ENCODE measurements at places on chromosomes 16 and 17.

GRCh38 chr16:9663588-9663987 is 518.6 kb downstream of the GRIN2A start:
- DNase-seq: no peak

DNA sequence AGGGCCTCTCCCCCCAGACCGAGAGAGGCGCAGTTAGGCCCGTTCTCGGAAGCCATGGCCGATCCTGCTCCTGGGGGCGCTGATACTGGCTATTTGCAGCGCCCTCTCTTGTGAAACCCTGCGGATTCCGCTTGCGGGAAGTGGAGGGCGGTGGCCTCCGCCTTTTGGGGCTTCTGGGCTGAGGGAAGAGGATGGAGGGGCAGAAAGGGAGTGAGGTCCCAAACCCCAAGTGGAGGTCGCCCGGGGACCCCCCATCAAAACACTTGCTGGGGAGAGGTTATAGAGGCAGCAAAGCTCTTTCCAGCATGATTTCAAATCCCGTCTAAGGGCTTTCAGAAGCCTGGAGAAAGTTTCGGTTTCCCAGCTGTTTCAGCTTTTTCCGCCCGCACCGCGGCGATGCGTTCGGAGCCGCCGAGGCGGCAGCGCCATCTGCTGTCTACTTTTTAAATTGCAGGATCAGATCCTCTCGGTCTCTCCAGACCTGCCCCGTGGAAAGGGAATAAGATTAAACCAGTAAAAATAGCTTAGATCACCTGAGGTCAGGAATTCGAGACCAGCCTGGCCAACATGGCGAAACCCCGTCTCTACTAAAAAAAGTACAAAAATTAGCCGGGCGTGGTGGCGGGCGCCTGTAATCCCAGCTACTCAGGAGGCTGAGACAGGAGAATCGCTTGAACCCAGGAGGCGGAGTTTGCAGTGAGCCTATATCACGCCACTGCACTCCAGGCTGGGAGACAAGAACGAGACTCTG is 15.8 kb downstream of the SNX20 start:
- peak; percentile 79 for DNase-seq

DNA sequence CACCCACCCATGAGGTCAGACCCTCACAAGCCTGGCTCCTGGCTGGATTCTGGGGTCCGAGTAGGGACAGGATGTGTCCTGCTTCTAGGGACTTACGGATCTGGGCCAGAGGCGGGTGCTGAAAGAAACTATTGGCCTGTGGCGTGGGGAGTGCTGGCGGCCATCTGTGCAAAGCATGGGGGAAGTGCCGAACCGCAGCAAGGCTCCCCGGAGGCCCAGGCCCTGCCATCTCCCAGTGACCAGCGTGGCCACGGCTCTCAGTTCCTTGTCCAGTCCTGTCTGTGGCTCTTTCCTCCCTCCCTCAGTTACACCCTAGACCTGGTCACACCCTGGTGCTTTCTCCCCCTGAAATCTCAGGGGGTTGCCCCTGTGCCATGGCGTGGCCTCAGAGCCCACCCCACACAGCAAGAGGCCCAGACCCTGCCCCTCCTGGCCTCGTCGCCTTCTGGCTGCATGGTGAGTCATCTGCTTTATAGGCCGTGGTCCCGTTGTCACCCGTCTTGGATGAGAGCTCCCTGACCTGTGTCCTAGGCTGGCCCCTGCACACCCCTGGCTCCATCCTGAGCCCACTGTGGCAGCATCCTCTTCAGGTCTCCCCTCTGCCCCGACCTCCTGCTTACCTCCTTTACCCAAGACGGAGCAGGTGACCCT is 54.5 kb downstream of the PRMT7 start:
- no peak for DNase-seq

- DNase-seq: no peak
Measured at GRCh38 chr17:62163847-62164246, 98.8 kb upstream of the MED13 start.

DNA sequence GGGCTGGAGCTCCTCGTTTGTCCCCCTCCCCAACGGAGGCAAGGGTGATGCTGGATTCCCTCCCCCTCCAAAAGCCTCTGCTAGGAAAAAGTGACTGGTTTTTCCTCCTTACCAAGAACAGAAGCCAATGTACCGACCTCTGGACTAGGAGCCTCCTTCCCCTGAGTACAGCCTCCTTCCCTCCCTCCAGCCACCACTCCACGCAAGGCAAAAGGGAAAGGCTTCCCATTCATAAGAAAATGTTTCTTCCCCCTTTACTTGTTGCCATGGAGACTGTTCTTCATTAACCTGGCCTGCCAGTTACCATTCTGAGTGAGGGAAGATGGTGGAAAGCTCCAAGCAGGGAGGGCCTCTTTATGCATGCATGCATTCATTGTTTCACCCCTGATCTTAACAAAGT is 4.3 kb upstream of the PIMREG start:
- no peak for DNase-seq

DNA sequence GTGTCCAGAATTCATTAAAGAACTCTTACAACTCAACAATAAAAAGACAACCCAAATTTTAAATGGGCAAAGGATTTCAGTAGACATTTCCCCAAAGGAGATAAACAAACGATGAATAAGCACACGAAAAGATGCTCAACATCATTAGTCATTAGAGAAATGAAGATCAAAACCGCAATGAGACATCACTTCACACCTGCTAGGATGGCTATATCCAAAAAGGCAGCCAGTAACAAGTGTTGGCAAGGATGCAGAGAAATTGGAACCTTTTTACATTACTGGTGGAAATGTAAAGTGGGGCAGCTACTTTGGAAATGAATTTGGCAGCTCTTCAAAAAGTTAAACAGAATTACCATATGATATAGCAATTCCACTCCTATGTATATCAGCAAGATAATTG is 42.0 kb downstream of the PITPNM3 start:
- DNase-seq: no peak

GRCh38 chr16:10180042-10180770 is 2.0 kb downstream of the GRIN2A start:
- no peak for DNase-seq

DNA sequence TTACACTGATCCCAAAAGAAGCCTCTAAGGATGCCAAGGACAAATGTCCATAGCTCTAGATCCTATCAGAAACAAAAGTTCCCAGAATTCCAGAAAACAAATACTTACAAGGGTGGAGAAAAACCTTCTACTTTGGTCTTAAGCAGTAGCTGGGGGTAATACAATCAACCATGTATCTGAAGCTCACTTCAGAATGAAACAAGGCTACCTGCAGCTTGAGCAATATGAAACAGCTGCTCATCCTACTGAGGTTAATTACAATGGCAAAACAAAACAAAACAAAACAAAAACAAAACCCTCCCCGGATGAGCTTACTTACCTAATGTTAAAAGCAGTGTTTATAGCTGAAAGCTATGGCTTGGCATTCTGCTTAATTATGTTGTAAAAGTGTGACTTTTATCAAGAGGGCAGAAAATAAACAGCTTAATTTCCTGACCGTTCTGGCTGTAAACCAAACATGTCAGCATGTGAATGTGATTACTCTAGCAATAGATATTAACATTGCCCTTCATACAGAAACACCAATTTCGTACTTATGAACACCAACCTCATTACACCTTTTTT is 10.5 kb downstream of the PDZD9 start:
- no peak for DNase-seq

DNA sequence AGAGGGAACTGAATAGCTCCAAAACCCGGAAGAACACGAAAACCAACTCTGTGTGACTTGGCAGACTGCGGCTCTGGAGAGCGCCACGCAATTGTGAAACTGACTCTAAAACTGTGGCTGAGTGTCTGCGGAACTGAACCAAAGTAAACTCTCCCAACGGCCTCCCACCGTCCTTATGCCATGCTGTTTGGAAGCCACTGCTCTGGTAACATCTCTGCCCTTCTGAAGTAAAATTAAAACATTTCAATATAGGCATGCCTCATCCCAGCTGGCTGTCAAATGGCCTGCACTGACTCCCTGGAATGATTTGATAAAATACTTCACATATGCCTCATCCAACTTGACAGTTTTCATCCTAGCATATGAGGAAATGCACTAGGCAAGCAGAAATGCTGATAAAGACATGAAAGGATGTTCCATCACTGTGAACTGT is 70.2 kb downstream of the PARN start:
- no peak for DNase-seq

- DNase-seq: no peak
Measured at GRCh38 chr16:10599626-10600025, 19.2 kb upstream of the EMP2 start.
